Activated naive CD8-positive, alpha-beta T cell treated with anti-CD3 and anti-CD28 coated beads for 36 hours (primary cell): ENCODE measurements at places on chromosomes 6 and 20. TPM values are rescaled to one million over a fixed set of nuclear protein-coding genes. Genes with fewer than 3 reads are reported as not detected.

BTN2A1 gene
- total RNA-seq, result 19.0 TPM

SLC22A1 gene
- total RNA-seq, result 0.85 TPM

GSTA2 gene
- not detected for total RNA-seq

GRM1 gene
- total RNA-seq, result not detected

VEGFA gene
- total RNA-seq, result 54.7 TPM

MICB gene
- 17.7 TPM for total RNA-seq

ABRACL gene
- total RNA-seq, result 192 TPM

CLVS2 gene
- not detected for total RNA-seq

STK35 gene
- 19.1 TPM for total RNA-seq

FAM162B gene
- total RNA-seq, result not detected

HLA-DOB gene
- total RNA-seq, result 2.1 TPM

ZNF334 gene
- total RNA-seq, result 5.1 TPM

SYCP2 gene
- total RNA-seq, result 3.2 TPM

SNAP25 gene
- total RNA-seq, result not detected
